Activated naive CD8-positive, alpha-beta T cell treated with anti-CD3 and anti-CD28 coated beads, Interleukin-2, amount 10 ng/mL, durations not matched to agents 7 days and 5 days (primary cell): ENCODE measurements at places on chromosomes 12 and 14.
A peak's percentile ranks its signal among the peaks of the same experiment; 100 is the strongest.

- no peak for DNase-seq
These were observed 590.2 kb upstream of the ATXN7L3B start for GRCh38 chr12:73947326-73948026.

GRCh38 chr14:77085538-77085937, 12.5 kb upstream of the CIPC start:
- DNase-seq: no peak

GRCh38 chr12:95198914-95199313, 18.4 kb downstream of the FGD6 start:
- no peak for DNase-seq

DNA sequence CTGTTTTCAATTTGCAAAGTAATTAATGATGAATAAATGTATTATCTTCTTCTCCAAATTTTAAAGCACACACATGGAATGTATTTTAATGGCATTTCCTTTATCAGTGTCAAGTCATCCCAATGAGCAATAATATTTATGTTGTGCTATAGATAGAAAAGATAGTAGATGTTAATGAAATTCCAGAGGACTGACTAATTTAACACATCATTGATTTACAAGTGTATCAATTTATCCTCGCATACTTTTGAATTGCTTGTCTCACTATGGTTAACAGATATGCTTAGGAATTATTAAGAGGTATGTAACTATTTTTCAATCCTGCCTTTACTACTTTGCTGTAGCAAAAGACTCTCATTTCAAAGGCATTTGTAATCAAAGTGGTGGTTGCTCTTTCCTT, 842.9 kb downstream of the SLC6A15 start:
- no peak for DNase-seq

- DNase-seq: no peak
These were observed 3.8 kb downstream of the GXYLT1 start for GRCh38 chr12:42140901-42141300.

- DNase-seq: no peak
These were observed 31.2 kb downstream of the TPCN1 start for GRCh38 chr12:113252494-113252893.

DNA sequence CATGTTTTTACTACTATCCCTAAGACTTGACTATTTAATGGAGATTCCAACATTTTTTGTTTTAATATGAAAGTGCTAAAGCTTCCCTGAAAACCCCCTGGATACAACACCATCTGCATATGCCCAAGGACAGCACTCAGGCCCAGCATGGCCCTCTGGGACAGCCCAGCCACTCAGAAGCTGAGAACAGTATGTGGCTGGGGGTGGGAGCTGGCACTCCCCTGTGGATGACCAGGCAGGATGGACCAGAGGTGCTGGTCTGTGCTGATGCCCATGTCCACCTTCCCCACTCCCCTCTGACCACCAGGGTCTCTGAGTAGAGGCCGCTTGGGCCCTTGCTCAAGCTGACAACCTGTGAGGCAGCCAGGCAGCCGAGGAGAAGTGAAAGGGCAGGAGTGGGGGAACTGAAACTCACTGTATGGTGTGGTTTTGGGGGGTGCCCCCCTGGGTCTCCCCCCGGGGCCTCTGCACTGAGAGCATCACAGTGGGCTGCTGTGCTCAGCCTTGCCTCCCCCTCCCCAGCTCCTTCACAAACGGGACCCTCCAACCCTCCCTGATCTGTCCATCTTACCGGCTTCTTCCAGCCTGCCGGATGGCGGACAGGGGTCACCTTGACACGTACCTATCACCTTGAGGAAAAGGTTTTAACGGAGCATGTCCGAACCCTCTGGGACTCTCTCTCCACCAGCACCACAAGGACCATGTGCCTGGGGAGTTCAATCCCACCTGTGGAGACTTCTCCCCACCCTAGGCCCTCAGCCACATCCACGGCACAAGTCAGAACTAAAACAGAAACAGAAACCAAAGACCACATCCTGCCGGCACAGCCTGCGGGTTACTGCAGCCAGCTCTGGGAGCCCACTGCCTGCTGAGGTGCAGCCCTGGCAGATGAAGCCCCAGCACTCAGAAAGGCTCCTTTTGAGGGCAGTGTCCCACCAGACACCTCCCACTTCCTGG, at the start of gene TMEM229B:
TSS of gene TMEM229B (minus strand) at position 785 of the 957 bp plus-strand sequence. CDS start 14,798 bp downstream, outside the sequence.
- peak; percentile 82 for DNase-seq

- no peak for DNase-seq
These were observed 154.9 kb downstream of the ASCL4 start for GRCh38 chr12:107929436-107929835.

- DNase-seq: no peak
These were observed 119.6 kb downstream of the LRRIQ1 start for GRCh38 chr12:85155791-85156190.

DNA sequence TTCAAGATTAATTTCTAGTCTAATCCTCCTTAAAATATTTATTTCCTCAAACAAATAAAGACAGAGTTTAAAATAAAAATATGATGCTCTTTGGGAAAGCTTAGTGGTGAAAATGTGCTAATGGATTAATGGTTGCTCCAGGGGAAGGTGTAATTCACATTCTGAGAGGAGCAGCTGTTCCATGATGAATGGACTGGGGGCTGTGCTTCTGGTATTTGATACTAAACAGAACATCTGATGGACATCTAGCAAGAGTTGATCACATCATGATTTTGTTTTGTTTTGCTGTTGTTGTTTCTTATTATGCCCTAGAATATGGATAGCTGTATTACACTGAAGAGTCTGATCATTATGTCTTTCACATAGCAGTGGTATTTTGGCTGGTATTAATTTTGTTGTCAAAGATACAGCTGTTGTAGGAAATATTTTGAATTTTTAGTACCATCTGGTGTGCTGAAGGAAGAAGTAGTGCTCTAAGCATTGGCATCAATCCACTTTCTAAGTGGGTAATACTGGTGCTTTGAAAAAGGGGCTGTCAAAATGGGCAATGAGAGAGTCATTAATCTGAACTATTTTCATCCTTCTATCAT, 296.4 kb downstream of the ADAMTS20 start:
- no peak for DNase-seq

- DNase-seq: no peak
These were observed 12.2 kb downstream of the TMTC2 start for GRCh38 chr12:82698708-82699564.

DNA sequence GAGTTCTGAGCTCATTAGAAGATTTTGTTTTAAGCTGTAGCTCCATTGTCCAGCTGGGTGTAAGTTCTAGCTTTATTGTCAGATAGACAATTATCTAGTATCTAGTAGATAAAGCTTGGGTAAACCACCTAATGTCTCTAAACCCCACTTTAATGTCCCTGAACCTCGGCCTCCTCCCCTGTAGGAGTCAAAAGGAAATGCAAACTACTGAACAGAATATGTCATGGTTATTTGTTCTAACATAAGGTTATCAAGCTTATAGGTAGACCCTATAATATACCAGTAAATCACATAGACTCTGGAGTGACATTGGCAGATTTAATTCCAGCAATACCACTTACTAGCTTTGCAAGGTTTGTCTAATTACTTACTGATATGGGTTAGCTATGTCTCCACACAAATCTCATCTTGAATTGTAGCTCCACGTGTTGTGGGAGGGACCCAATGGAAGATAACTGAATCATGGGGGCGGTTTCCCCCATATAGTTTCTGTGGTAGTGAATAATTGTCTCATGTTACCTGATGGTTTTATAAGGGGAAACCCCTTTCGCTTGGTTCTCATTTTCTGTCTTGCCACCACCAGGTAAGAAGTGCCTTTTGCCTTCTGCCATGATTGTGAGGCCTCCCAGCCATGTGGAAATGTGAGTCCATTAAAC, 29.4 kb downstream of the BCAT1 start:
- DNase-seq: no peak

- no peak for DNase-seq
These were observed 1553.8 kb upstream of the FLRT2 start for GRCh38 chr14:83975841-83976770.

GRCh38 chr12:92289629-92290349, 144.1 kb upstream of the BTG1 start:
- DNase-seq: no peak

- DNase-seq: no peak
These were observed 33.4 kb upstream of the CORO1C start for GRCh38 chr12:108764540-108765288.

- DNase-seq: no peak
These were observed 22.8 kb upstream of the IGF1 start for GRCh38 chr12:102503056-102503681.

GRCh38 chr12:67721248-67721647, 72.7 kb downstream of the DYRK2 start:
- DNase-seq: no peak

DNA sequence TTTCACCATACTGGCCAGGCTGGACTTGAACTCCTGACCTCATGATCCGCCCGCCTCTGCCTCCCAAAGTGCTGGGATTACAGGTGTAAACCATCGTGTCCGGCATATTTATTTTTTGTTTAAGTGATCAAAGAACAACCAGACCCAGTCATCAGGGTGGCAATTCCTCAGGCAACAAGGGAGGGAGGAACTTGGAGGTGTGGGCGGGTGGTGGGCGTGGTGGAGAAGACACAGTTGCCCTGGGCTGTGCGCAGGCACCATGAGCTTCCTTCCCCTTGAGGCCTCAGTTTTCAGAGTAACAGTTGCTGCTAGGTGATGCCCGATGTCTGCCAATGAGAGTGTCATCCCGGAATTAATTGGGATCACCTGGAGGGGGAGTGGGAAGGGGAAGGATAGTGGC, 191.7 kb downstream of the ALG10 start:
- no peak for DNase-seq

- DNase-seq: no peak
These were observed 68.9 kb upstream of the NCOR2 start for GRCh38 chr12:124636138-124636978.

GRCh38 chr14:70711451-70711850, 69.7 kb downstream of the TTC9 start:
- DNase-seq: no peak

- no peak for DNase-seq
These were observed 42.7 kb downstream of the CDC42BPB start for GRCh38 chr14:103014466-103015228.

- DNase-seq: no peak
These were observed 71.1 kb downstream of the AVPR1A start for GRCh38 chr12:63079791-63080502.

DNA sequence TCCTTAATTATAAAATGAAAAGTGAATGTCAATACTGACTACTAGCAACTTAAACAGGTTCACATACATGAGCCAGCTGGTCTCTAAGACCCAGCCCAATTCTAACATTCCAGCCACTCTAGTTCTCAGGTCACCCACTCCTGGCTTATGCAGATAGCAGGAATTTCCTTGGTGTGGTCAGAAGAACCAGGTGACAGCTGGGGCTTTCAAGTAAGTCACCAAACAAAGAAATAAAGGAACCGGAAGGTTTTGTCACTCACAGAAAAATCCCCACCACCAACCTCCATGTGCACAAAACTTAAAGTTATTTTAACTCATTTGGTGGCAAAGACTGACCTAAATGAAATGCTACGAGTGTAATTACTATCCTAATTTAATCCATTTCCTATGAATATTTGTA, 129.6 kb upstream of the CDKN3 start:
- no peak for DNase-seq

- DNase-seq: no peak
These were observed 28.0 kb downstream of the SLC15A4 start for GRCh38 chr12:128795530-128796361.

- no peak for DNase-seq
These were observed 6.2 kb downstream of the KHNYN start for GRCh38 chr14:24435998-24436354.

- DNase-seq: no peak
These were observed 167.1 kb downstream of the CHST11 start for GRCh38 chr12:104623883-104624282.

- no peak for DNase-seq
These were observed 84.3 kb downstream of the TMEM30B start for GRCh38 chr14:61196792-61197191.

GRCh38 chr12:132145334-132145733, 1.1 kb downstream of the NOC4L start:
- DNase-seq: no peak

DNA sequence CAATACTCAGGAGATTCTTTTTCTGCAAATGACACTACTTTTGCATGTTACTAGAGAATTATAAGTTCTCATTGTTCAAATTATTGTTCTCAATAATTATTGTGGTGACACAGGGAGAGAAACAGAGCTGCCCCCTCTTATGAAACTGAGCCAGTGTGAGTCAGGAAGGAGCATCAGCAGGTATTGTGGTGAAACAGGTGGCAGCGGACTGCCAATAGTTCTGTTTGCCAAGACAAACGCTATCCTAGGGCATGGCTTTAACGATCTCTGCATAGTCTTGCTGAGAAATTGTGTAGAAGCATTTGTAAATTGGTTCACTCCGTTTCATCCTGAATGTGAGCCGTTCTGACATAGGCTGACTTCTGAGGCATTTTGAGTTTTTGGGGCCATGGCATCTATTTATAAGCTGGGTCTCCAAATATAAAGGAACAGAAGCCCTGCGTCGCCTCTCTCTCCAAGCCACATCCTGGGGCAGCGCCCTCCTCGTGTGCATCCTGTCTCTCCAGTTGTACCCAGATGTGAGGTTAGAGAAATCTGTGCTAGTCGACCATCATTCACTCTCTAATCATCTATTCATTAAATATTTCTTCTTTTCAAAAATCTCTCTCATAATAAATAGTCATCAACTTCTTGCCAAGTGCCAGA, 15.8 kb upstream of the PPP4R4 start:
- DNase-seq: no peak

- DNase-seq: no peak
These were observed 105.0 kb upstream of the METAP2 start for GRCh38 chr12:95368931-95369330.

GRCh38 chr14:58637391-58638230, at the start of gene DACT1:
DACT1 (plus strand) TSS chr14:58637962; CDS start chr14:58638203, 241 bp downstream.
- DNase-seq: peak; percentile 60

GRCh38 chr14:33837943-33838683, 112.8 kb downstream of the EGLN3 start:
- no peak for DNase-seq

DNA sequence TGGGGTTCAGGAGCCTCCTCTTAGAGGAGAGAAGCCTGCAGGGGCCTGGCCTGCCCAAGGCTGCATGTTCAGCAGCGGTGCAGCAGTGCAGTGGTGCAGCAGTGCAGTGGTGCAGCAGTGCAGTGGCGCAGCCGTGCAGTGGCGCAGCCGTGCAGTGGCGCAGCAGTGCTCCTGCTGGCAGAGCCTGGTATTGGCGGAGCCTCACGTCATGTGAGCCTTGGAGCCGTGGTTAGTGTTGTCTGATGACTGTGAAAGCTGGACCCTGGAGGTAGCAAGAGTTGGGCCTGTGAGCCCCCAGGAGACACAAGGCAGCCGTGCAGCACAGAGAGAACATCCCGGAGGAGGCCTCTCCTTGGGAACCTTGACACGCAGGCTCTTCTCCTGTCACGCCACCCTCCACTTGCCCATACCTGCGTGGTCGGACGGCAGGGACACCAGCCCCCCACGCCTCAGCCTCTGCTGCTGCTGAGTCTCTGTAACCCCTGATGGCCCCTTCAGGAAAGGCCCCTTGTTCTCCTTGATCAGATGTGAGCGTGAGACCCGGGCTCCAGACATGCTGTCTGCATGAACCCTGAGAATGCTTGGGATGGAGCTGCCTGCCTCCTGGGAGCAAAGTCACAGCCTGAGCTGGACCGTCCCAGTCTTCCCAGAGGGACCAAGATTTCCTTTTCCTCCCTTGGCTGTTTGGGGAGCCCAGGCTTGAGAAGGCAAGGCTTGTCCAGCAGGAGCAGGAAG, 193.7 kb downstream of the KIF26A start:
- no peak for DNase-seq

- no peak for DNase-seq
These were observed 143.4 kb upstream of the CDKN3 start for GRCh38 chr14:54253195-54253947.

GRCh38 chr12:57547288-57548012, 458 bp upstream of the DCTN2 start:
- DNase-seq: no peak

- no peak for DNase-seq
These were observed 157.3 kb upstream of the NOS1 start for GRCh38 chr12:117518594-117519270.

GRCh38 chr12:18564306-18564705, 173.5 kb downstream of the PLCZ1 start:
- DNase-seq: no peak
